ENCODE measurements at places on chromosomes 5 and 9.

DNA sequence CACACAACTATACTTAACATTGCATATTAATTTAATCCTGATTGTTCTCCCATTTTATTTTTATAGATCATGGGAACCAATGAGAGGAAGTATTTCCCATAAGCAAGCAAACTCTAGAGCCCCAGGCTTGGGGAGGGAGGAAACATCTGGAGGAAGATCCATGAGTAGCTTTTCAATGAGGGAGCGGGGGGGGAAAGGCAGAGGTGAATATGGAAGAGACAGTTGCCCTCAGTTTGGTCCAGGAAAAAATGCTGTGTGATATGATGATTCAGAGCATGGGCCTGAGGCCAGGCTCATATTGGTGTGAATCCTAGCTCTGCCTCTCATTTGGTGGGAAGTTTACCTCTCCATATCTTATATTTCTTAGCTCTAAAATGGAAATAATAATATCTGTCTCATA lies 42.2 kb upstream of the ALDOB start:
- no peak for DNase-seq

DNA sequence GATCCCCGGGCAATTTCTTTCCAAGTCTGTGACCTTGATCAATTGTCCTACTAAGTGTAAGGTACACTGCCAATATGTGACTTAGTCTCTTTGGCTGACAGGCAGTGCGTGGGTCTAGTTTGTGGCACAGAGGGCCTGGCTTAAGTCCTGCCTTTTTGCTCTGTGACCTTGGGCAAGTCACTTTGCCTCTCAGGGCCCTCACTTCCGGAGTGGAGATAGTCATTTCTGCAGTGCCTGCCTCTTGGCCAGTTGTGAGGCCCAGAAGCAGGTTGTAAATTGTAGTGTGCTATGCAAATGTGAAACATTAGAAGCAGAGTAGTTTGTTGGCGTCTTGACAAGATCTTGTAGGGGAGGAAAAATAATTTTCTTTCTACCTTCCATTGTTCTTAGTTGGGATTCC lies 39.0 kb downstream of the KIF4B start:
- no peak for DNase-seq

- no peak for DNase-seq
These were observed 51.7 kb upstream of the NFIB start for GRCh38 chr9:14365670-14366069.

- no peak for DNase-seq
These were observed 126.0 kb downstream of the STK32A start for GRCh38 chr5:147360816-147361215.

DNA sequence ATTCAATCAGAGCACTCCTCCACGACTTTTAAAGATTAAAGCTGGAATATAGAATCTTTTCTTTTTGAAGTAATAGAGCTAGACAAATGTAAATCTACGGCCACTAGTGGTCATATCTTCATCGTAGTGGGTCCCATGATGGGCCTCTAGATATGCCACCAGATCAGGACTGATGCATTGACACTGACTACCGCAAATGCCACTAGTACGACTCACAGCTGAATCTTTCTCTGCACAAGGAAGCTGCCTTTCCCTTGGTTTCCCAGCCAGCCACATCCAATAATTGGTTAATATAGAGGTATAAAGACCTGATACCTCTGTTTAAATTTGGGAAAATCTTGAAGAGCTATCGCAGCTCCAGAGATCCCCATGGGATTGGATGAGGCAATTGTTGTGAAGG lies 37.8 kb upstream of the ADRB2 start:
- no peak for DNase-seq

- DNase-seq = no peak
These were observed 221.6 kb downstream of the NR2F1-AS1 start for GRCh38 chr5:93359296-93359959.

- no peak for DNase-seq
These were observed 176.4 kb upstream of the ANKRD55 start for GRCh38 chr5:56409331-56410190.

DNA sequence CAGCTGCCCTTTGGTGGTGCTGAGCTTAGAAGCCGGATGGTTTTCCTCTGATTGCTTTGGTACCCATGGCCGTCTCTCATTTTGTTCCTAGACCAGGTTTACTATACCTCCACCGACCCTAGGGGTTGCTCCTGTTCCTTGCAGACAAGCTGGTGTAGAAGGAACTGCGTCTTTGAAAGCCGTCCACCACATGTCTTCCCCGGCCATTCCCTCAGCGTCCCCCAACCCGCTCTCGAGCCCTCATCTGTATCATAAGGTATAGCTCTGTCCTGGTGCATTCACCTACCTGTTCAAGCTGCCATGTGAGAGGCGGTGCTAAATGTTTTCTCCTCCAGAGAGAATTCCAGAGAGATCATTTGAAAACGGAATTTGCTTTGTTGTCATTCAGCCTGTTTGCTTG lies 39.5 kb downstream of the TENT4A start:
- no peak for DNase-seq

DNA sequence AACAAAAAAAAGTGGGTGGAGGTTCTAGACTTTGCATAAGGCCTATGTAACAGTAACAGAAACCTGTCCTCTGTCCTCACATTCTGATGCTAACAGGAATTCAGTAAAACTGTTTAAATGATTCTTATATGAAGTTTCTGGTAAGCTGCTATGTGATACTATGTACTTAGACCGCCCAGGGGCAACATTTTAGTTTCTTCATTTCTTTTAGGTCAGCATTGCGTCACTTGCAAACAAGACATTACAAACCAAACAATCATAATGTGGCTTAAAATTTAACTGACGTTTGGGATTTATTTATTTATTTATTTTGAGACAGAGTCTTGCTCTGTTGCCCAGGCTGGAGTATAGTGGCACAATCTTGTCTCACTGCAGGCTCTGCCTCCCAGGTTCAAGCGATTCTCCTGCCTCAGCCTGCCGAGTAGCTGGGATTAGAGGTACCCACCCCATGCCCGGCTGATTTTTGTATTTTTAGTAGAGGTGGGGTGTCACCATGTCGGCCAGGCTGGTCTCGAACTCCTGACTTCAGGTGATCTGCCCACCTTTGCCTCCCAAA lies 44.3 kb downstream of the TENT4A start:
- DNase-seq = no peak

DNA sequence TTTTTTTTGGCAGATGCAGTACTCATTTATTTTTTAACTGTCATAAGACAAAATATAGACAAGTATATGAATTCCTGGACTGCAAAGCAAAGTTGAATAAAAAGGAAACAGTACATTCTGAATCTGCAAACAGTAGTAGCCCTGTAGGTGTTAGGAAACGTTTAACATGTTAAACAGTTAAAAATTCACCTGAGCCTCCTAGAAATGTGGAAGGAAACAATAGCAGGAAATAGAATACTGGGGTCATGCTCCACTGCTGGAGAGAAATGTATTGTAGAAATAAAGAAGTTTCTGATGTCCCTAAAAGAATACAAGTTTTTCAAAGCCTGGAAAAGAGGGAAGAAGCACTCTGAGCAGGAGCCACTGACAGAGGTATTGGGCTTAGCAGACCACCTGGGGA lies 866.0 kb downstream of the PTPRD start:
- no peak for DNase-seq

GRCh38 chr9:77877976-77878375 lies 153.6 kb downstream of the GNAQ start:
- DNase-seq = no peak

All from NCI-H187 (cell line).